Stimulated activated naive CD4-positive, alpha-beta T cell treated with Interleukin-2 at 50 U/mL for 16 hours (primary cell): ENCODE measurements at places on chromosomes 7 and 10.

- no peak for DNase-seq
These were observed 1227.5 kb upstream of the C7orf33 start for GRCh38 chr7:147363101-147363500.

DNA sequence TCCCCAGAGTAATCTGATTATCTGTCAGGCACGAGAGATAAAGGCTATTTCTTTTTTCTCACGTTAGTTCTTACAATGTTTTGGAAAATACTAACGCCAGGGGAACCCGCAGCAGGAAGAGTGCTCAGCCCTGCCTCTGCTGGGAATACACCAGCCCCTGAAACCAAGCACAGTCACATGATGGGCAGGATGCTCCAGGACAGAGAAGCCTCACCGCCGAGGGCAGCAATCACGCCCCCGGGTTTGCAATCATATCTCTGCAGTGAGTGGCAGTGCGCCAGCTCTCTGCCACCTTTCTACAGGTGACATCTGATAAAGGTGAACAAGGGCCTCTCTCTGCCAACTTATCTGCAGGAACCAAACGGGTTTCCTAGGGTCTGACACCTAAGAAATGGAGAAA is 39.8 kb downstream of the BRI3 start:
- no peak for DNase-seq

GRCh38 chr7:132158841-132159240 is 417.4 kb downstream of the PLXNA4 start:
- no peak for DNase-seq

DNA sequence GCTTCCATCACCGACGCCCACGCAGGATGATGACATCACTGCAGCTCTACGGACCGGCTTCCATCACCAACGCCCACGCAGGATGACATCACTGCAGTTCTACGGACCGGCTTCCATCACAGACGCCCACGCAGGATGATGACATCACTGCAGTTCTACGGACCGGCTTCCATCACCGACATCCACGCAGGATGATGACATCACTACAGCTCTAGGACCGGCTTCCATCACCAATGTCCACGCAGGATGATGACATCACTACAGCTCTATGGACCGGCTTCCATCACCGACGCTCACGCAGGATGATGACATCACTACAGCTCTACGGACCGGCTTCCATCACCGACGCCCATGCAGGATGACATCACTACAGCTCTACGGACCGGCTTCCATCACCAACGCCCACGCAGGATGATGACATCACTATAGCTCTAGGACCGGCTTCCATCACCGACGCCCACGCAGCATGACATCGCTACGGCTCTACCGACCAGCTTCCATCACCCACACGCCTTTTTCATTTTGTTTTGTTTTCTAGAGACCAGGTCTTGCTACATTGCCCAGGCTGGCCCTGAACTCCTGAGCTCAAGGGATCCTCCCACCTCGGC is 29.5 kb downstream of the GPER1 start:
- DNase-seq = no peak

GRCh38 chr7:133957845-133958244 is 169.3 kb upstream of the LRGUK start:
- DNase-seq = no peak

DNA sequence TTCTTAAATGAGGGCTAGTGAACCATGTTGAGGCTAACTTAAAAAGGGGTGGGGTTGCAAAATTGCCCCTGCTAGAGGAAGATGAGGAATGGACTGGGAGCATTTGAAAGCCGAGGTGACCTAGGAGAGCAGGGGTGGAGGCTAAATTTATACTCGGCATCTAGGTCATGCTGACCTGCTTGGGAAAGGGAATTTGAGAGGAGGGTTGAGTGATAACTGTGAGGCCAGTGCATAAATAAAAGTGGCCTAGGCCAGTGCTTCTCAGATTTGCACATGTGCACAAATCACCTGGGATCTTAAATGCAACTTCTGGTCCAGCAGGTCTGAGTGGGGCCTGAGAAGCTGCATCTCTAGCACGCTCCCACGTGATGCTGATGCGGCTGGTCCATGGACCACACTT is 70.4 kb downstream of the CDK1 start:
- no peak for DNase-seq

DNA sequence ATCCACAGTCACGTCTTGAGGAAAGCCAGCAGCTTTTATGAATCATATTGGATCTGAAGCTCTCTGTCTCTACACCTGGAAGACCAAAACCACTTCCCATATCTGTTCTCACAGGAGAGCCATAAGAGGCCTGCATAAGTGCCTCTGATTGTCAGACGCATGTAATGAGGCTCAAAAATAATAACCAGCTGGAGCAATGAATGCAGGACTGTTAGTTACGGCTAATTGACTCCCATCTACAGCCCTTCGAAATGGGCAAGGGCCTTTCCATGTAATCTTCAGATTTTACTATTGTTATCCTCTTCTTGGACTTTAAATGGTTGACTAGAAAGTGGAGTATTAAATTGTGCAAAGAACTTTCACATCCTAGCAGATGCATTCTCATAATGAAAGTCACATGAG is 4.4 kb upstream of the SEMA3C start:
- DNase-seq = no peak

DNA sequence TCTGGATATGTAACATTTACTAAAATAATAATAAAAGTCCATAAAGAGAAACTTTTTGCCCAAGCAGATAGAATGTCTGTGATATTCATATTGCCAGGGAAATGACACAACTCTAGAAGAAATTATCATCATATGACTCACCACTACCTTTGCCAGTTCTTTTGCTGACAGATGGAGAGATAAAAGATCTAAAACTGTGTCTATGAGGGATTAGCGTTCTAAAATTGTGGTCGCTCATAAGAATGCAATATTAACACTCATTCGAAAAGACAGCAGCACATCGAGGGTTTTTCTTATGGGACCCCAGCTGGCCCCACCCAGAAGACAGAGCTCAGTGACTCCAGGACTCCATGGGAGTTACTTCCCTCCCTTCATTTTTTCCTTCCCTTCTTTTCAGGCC is 16.6 kb upstream of the LANCL2 start:
- DNase-seq = no peak

DNA sequence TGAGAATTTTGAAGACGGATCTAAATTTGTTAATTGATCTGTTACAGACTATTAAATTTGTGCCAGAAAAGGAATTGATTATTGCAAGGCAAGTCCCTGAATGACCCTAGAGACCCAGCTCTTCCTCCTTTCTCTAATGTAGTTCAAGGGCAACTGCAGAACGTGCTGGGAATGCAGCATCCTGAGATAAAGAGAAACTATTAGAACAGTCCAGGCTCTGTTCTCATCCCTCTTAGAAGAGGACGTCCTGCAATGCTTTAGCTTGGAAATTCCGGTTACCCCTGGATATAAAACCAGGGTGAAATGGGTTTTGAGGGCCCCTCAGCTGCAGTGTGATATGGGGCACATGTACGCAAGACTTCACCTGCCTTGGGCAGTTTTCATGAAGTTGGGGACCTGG is 67.3 kb downstream of the PTN start:
- no peak for DNase-seq

DNA sequence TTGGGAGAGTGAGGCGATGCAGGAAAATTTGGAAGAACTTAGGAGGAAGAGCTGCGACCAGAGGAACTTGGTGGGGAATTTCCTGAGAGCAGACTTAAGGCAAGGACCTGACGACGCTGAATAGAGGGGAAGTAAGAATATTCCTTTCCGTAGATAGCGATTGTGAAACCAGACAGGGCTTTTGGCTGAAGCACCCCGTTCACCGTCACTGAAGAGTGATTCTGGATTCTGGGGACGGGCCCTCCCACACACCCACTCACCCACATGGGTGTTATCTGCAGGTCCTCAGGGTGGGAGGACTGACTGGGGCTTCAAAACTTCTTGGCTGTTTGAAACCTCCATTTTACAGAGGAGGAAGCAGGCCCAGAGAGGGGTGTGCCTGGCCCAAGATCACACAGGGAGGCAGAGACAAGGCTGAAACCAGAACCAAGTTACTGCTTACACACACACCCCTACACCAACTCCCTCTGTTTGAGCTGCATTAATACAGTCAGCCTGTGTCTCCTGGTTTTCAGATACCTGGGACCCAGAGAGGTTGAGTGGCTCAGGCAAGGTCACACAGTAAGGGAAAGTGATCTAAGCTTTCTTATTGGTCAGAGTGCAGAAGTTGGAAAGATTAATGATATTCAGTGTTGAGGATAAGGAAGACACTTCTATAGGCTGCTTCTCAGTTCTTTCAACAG is 37.2 kb upstream of the CDH23 start:
- DNase-seq = no peak

DNA sequence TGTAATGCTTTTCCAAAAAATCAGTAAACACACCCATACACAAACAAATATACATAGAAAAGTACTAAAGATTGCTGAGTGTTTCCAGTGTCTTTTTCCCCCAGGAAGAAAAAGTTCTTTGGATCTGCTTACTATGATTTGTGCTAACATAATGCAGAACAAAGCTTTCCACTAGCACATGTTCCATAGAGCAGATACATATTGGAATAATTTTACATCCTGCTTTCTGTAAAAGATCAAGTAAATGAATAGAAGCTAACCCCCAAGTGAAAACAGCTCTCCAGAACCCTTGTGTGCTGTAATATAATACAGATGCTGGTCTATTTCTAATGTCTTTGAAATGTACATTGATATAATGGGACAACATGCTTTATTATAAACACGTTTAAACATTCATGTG is 125.5 kb downstream of the PON1 start:
- DNase-seq = no peak

- DNase-seq = no peak
These were observed 26.8 kb upstream of the RABGEF1 start for GRCh38 chr7:66713687-66714086.

DNA sequence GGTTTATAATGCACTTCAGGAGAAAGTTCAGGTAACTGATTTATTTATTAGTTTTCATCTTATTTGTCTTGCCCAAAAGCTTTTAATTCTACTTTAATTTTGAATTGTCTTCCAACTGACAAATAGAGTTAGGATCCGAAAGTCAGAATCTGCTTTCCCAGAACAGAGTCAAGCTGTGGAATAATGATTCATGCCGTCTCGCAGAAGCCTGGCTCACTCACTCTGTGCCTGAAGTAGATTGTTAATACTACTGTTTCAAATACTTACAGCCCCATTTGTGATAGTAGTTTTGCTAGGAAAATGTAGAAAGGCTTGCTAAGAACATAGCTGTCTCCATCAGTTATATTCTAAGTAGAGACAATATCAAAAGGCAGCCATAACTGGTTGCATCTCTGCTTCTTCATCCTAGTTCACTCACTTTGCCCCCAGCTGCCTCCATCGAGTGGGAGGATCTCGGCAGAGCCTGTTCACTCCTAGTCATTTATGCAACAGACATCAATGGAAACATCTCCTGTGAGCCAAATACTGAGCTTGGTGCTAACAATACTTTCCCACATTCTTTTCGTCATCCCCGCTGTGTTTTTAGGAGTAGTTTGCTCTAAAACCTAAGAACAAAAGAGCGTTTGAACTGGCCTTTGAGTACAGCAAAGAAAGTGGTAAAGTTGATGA is 28.0 kb downstream of the ABRAXAS2 start:
- DNase-seq = no peak

GRCh38 chr10:17144757-17145156 is 15.1 kb upstream of the CUBN start:
- DNase-seq = peak; percentile 53

DNA sequence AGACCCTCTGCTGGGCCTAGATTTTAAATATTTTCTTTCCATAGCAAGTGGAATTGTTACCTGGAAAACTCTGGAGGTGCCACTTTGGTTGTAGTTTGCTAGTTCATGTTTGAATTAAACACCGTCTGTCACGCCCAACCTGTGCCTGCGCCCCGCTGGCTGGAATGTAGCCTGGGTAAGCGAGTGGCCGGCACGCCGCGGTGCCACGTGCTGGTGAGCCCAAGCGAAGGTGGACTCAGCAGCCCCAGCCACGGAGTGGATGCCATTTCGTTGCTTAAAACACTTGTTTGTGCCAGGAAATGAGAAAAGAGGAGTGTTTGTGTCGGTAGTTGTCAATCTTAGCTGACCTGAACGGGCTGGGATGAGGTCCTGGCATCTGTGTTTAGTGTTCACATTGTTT is 2.7 kb downstream of the GET4 start:
- no peak for DNase-seq

GRCh38 chr7:35734001-35734483 is 39.1 kb upstream of the HERPUD2 start:
- no peak for DNase-seq

DNA sequence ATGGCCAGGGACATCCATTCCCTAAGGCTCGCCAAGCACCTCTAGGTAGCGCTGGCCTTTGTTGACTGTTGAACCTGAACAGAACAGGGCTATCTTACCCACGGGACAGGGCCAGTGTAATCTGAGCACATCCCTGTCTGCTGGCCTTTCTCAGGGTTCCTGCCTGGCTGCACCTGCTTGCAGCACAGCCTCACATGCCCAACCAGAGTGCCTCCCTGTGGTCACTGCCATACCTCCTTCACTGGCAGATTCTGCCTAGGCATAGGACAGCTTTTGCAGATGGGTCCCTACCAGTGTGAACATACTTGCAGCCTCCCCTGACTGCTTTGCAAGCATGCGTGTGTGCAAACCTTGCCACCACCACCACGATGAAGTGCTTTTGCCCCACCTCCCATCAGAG is 15.8 kb upstream of the LIPN start:
- no peak for DNase-seq

GRCh38 chr10:46028584-46029460 is 1.6 kb downstream of the NCOA4 start:
- no peak for DNase-seq

- no peak for DNase-seq
These were observed 48.8 kb upstream of the EXOC6 start for GRCh38 chr10:92799568-92799967.

- no peak for DNase-seq
These were observed 59.5 kb upstream of the TOMM7 start for GRCh38 chr7:22882106-22882505.
